Kidney (tissue), 22 donors: ENCODE measurements at places on chromosomes 3 and 15. TPM values are rescaled to one million over a fixed set of nuclear protein-coding genes. Genes with fewer than 3 reads are reported as not detected.
A peak's percentile ranks its signal among the peaks of the same experiment; 100 is the strongest.

The SLC2A2 gene
- 31.0 TPM for polyA plus RNA-seq

The RLBP1 gene
- polyA plus RNA-seq: not detected

The ADCY5 gene
- 7.1 TPM for polyA plus RNA-seq

The SNX22 gene
- 1.1 TPM for polyA plus RNA-seq

The GNAT1 gene
- not detected for polyA plus RNA-seq

The ACTC1 gene
- polyA plus RNA-seq: 7.4 TPM

- H3K4me1 ChIP-seq: no peaks in the 10 kb centered on the region
- no peaks in the 10 kb centered on the region for H3K27me3 ChIP-seq
- no peaks in the 10 kb centered on the region for H3K36me3 ChIP-seq
These were observed 80.9 kb downstream of the DUT start for GRCh38 chr15:48411971-48412591.

DNA sequence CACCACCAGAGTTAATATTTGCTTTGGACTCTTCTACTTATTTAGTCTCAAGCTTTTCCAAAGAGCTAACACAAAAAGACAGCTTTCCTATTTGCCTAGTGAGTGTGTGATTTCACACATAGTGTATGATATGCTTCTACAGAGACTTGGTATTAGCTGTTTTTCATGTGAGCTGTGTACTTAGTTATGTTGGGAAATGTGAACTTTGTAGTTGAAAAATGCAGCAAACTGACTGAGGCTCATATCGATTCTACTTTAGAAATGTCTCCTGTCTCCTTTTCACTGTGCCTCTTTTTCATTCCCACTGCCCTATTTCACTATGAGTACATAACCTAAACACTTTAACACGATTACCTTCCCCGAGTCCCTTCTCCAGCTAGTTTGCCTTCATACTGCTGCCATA lies 136.5 kb downstream of the ALCAM start:
- H3K4me3 ChIP-seq: no peak overlapping the region
- H3K27me3 ChIP-seq: no peaks in the 10 kb centered on the region
- H3K4me1 ChIP-seq: no peaks in the 10 kb centered on the region
- H3K36me3 ChIP-seq: no peaks in the 10 kb centered on the region

- H3K4me3 ChIP-seq: no peak overlapping the region
- no peak for DNase-seq
- H3K27ac ChIP-seq: no peak overlapping the region
- H3K27me3 ChIP-seq: no peaks in the 10 kb centered on the region
These were observed 132.8 kb upstream of the DPH6 start for GRCh38 chr15:35678774-35679173.

GRCh38 chr15:60973637-60974415 lies 255.3 kb downstream of the RORA start:
- no peak overlapping the region for H3K4me3 ChIP-seq
- no peak overlapping the region for H3K27ac ChIP-seq
- H3K27me3 ChIP-seq: no peaks in the 10 kb centered on the region
- no peaks in the 10 kb centered on the region for H3K4me1 ChIP-seq

GRCh38 chr3:132318451-132318850 lies 1.2 kb downstream of the ACP3 start:
- H3K27me3 ChIP-seq: no peaks in the 10 kb centered on the region
- H3K36me3 ChIP-seq: no peaks in the 10 kb centered on the region
- peak overlapping the region; percentile 44 for H3K4me3 ChIP-seq
- no peak overlapping the region for H3K27ac ChIP-seq
- DNase-seq: peak; percentile 9

GRCh38 chr15:34973512-34973911 lies 4.0 kb upstream of the AQR start:
- no peak overlapping the region for H3K4me3 ChIP-seq
- no peak overlapping the region for H3K27ac ChIP-seq
- no peaks in the 10 kb centered on the region for H3K27me3 ChIP-seq
- DNase-seq: no peak

DNA sequence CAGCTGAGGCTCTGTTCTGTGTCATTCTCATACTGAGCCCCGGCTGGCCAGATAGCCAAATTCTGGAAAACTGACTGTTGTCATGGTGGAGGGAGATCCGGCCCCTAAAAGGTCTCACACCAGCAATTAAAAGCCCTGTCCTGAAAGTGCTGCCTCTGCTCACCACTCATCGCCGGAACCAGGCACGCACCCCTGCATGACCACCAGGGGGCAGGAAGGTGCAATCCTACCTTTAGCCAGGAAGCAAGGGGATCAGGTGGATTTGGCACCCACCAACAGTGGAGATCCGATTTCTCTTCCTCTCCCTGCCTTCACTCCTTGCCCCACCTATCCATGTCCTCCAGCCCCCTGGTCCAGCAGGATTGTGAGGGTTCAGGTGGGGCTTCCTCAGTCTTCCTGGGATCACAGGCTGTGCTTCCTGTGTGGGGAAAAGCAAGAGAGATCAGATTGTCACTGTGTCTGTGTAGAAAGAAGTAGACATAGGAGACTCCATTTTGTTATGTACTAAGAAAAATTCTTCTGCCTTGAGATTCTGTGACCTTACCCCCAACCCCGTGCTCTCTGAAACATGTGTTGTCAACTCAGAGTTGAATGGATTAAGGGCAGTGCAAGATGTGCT lies 16.1 kb upstream of the CACNA2D2 start:
- no peaks in the 10 kb centered on the region for H3K27me3 ChIP-seq
- H3K36me3 ChIP-seq: no peaks in the 10 kb centered on the region
- peak; percentile 80 for DNase-seq

- H3K36me3 ChIP-seq: no peaks in the 10 kb centered on the region
- no peaks in the 10 kb centered on the region for H3K4me1 ChIP-seq
- no peaks in the 10 kb centered on the region for H3K27me3 ChIP-seq
These were observed 86.5 kb downstream of the FRMD4B start for GRCh38 chr3:69299344-69299743.

- H3K36me3 ChIP-seq: peaks cover 14% of the 10 kb centered on the region
- H3K4me1 ChIP-seq: no peaks in the 10 kb centered on the region
- no peak overlapping the region for H3K27ac ChIP-seq
- H3K4me3 ChIP-seq: no peak overlapping the region
These were observed 12.7 kb downstream of the HMCES start for GRCh38 chr3:129291236-129291886.

GRCh38 chr3:55458181-55458790 lies 28.8 kb downstream of the WNT5A start:
- DNase-seq: no peak
- no peaks in the 10 kb centered on the region for H3K36me3 ChIP-seq
- no peaks in the 10 kb centered on the region for H3K4me1 ChIP-seq
- H3K4me3 ChIP-seq: no peak overlapping the region
- no peaks in the 10 kb centered on the region for H3K27me3 ChIP-seq

- no peak overlapping the region for H3K27ac ChIP-seq
- no peak overlapping the region for H3K4me3 ChIP-seq
- DNase-seq: no peak
- H3K36me3 ChIP-seq: no peaks in the 10 kb centered on the region
- H3K27me3 ChIP-seq: no peaks in the 10 kb centered on the region
These were observed 65.9 kb downstream of the TFG start for GRCh38 chr3:100775226-100775625.

DNA sequence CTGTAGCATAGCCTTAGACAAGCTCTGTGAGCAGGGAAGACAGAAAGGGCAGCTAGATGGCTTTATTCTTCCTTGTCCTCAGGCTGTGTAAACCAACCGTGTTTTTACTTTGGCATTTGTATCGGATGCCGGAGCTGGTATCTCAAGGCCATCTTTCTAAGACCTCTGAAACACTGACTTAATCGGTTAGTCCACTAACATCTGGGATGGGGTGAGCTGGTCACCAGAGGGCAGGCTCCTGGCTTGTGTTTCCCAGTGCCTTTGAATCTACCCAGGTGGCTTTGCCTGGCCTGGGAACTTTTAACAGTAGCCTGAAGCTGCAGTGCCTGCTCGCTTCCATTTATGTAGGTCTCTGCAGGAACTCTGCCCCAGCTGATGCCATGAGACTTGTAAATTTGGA lies 252.7 kb downstream of the NR1D2 start:
- no peaks in the 10 kb centered on the region for H3K27me3 ChIP-seq
- H3K4me3 ChIP-seq: no peak overlapping the region
- H3K36me3 ChIP-seq: no peaks in the 10 kb centered on the region
- no peak for DNase-seq

DNA sequence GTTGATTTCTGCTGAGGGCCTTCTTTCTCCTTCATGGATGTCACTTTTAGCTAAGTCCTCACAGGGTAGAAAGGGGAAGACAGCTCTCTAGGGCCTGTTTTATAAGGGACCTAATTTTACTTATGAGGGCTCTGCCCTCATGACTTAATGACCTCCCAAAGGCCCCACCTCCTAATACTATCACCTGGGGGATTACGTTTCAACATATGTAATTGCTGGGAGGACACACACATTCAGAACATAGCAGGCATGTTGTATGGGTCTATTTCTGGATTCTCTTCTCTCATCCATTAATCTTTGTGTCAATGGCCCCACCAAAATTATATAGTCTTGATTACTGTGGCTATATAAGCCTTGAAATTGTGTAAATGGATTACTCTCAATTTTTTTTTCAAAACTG lies 255.0 kb downstream of the CLSTN2 start:
- H3K36me3 ChIP-seq: no peaks in the 10 kb centered on the region
- no peak overlapping the region for H3K27ac ChIP-seq
- no peak for DNase-seq
- H3K4me3 ChIP-seq: no peak overlapping the region
- H3K27me3 ChIP-seq: no peaks in the 10 kb centered on the region

DNA sequence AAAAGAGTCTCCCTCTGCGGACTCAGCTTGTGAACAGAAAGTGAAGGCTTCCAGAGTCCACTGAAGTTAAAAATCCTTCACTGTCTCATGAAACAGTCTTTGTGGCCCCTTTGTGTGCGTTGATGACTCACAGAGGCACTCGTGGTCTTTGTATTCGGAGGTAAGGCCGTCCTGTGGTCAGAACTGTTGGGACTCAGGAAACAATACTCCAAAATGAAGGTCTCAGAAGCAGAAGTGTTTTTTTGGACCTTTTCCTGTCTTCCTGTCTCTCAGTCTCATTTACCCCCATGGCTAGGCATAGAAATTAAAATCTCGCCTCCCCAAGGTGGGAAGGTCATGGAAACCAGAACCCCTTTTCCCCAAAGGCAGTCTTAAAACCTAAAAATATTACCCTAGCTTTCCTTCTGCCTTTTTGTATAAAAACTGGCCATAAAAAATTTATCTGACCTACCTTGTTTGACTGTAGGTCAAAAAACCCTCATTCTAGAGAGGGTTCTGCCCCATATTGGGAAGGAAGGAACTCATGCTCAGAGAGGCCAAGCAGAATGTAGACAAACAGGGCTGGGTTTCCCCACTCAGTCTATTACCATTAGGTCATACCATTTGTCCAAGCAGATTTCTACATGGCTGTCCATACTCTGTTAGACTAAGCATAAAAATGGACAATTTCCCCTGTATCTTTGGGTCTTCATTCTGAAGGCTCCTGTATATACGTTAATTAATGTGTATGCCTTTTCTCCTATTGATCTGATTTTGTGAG lies 19.1 kb upstream of the EPB42 start:
- no peaks in the 10 kb centered on the region for H3K4me1 ChIP-seq
- H3K27me3 ChIP-seq: no peaks in the 10 kb centered on the region
- H3K27ac ChIP-seq: no peak overlapping the region
- H3K4me3 ChIP-seq: no peak overlapping the region
